Cerebellum (tissue), 4 donors: ENCODE measurements at places on chromosomes 13 and 19.
A peak's percentile ranks its signal among the peaks of the same experiment; 100 is the strongest.

DNA sequence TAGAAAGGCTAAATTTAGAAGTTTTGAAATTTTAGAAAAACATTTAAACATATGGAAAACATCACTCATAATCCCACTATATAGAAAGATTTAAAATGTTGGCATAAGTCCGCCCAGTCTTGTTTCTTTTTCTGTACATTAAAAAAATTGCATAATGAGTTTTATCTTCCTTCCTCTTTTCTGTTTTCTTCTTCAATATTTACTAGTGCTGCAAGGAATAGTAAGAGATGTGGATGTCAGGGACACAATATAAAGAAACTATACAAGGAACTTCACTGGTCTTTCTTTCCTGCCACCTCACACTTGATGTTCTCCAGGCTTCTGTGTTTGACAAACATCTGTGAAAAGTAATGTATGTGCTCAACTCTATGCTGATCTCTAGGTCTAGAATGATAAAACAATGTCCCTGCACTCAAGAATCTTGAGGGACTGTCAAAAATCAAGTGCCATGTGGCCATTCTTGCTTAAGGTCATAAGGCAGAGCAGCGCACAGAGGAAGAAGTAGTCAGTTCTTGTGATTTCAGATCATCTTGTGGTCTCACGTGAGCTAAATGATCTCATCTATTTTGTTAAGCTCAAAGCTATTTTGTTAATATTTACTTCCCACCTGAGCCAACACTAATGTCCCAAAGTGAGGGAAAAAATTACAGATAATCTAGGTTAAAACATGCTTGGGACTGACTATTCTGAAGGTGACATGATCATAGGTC is 186.9 kb upstream of the OBI1 start:
- no peak for DNase-seq

DNA sequence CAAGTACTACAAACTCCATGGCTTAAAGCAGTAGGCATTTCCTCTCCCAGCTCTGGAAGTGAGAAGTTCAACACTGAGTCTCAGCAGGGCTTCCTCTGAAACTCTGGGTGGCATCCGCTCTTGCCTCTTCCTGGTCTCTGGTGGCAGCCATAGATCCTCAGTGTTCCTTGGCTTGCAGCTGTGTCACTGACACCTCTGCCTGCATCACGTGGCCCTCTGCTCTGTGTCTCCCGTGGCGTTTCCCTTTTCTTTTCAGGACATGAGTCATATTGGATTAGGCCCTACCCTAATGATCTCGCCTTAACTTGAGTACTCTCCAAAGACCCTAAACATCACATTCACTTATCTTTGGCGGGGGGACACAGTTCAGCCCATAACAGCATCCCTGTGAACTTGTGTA is 466.7 kb downstream of the MYO16 start:
- no peak for DNase-seq

- DNase-seq: no peak
These were observed 371.3 kb downstream of the COG6 start for GRCh38 chr13:40026741-40027140.

DNA sequence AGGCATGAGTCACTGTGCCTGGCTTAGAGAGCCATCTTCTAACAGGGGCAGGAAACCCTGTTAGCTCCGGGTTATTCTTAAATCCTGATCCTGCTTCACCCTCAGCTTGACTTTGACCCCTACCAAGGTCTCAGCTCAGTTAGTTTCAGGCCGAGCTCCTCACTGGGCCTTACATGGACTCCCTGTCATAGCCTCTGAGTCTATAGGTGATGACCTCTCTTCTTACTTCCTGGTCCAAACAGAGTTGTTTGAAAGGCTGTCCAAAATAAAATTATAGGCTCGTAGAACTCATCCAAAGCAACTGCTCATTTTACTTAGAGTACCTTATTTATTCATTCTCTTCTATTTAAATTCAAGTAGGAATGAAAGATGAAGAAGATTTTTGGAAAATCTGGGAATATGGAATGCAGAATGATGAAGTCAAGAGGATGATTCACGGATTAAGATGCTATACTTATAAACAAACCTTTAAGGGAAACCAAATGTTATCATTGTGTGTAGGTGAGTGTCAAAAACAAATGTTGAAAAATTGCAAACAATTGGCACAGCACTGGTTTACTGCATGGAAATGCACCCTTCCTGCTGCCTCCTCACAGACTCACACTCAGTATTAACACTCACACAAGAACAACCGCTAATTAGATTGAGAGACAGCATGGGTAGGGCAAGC is 174.1 kb downstream of the RGCC start:
- no peak for DNase-seq

GRCh38 chr13:113121183-113121927 is 1.2 kb upstream of the F10 start:
- no peak for DNase-seq

GRCh38 chr19:45568732-45569131 is 15.9 kb downstream of the OPA3 start:
- DNase-seq: no peak

DNA sequence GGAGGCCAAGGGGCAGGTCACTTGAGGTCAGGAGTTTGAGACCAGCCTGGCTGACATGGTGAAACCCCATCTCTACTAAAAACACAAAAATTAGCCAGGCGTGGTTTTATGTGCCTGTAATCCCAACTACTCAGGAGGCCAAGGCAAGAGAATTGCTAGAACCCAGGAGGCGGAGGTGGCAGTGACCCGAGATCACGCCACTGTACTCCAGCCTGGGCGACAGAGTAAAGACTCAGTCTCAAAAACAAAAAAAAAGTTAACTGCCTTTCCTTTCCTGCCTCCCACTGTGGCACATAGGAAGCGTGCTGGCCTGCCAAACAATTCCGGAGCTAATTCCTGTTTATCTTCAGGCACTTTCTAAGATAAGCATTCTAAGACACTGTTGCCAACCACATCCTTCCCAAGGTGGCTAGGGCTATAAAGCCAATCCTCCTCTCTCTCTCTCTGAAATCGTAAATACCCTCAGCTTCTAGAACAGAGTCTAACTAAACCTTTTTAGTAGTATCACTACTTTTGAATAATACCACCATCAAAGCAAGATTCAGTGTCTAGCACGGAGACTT is 21.6 kb downstream of the SLC25A30 start:
- no peak for DNase-seq

DNA sequence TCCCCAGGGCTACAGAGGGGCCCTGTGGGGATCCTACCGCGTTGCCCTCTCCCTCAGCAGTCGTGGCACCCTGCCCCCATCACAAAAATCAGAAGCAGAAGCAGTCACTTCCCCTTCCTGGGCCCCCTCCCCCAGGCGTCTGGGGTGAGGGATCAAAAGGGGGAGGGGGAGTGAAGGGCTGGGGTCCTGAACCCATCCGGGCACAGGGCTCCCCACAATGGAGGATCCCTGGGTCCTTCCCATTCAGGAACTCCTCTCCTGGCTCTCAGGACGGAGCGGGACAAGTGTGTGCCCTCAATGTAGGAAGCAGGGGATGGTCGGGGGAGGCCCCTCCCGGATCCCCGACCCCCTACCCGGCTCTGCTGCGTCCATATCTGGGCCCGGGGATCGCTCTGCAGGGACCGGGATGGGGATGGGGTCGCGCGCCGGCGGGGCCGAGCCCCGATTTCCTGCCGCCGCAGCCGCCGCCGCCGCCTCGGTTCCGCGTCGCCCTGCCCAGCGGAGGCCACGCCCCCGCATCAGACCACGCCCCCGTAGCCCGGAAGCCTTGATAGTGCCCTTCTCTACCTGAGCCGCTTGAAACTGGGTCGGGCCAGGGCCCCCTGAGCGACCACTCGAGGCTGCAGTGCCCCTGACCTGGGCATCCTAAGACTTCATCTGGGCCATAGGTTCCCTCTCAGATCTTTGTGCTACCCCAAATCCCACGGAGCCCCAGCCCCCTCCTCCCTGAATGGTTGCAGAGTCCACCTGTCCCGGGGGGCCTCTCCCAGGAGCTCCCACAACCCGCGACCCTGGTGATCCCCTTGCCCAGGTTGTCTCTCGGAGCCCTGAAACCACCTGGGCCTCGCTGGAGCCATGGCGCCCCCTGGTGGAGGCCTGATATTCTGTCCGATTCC is at the start of gene GMIP:
Gene GMIP (minus strand): TSS at position 500 of the 896 bp plus-strand sequence. CDS start 128 bp downstream, at position 372.
- peak; percentile 73 for DNase-seq

DNA sequence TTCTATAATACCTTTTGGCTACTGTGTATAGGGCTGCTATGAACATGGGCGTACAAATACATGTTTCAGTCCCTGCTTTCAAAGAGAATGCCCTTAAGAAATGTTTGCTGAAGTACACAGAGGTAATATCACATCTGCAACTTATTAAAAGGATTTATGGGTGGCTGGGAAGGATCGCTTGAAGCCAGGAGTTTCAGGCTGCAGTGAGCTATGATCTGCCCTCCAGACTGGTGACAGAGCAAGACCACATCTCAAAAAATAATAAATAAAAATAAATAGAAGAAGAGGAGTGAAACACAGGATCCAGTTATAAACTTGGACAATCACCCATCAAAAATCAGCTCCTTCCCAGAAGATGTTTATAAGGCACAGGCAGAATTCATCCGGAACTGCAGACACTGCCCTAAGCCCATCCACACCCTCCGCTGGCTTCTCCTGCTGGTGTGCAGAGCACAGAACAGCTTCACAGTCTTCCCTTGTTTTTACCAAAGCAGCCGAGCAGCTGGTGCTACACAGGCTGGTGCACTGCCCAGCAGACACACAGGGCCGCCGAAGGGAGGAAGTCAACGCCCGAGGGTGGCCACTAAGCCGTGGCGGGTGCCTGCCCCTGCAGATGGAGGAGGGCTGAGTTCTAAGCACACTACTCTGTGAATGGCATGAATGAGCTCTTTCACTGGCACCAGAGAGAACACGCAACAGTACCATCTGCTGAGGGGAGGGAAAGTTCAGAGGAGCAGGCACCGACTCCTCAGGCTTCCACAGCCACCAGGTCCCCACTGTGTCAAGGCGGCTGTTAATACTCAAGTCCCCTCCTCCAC is 44.0 kb downstream of the BRD4 start:
- peak; percentile 80 for DNase-seq

- DNase-seq: no peak
These were observed 519.7 kb downstream of the DIAPH3 start for GRCh38 chr13:59643906-59644626.

DNA sequence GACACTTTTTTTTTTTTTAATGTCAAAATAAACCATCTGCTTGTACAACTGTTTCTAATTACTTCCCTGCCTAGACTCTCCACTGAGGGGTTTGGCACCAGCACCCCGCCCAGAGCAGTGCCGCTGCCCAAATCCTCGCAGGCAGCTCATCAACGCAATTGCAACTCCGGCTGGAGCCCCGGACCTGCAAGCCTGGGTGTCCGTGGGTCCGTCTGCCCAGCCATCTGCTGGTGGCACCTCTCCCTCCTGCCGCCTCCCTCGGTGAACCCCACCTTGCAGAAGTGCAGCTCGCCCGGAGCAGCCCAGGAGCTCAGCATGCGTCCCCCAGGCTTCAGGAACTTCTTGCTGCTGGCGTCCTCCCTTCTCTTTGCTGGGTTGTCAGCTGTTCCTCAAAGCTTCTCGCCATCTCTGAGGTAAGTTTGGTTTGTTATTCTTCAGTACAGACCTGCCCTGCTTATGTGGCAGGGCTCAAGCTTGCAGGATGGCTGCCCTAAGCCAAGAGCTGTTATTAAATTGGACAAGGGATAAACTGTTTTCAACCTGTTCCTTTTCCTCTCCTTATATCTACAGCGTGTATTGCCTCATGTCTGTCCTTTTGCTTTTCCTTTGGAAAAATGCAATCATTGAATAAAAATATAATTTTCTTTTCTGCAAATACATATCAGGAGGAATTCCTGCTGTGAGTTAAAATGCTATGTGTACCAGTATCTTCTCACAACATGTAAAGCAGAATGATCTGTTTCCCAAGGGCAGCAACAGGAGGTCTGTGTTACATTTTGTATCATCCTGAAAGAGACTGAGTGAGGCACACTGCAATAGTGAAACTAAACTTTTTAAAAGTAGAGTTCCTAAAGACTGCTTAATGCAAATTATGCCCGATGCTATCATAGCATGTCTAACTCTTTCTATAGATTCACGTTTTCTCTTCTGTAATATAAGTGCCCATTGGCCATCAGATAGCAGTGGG is at the start of gene ITGBL1:
Gene ITGBL1 (plus strand): TSS at position 157 of the 967 bp plus-strand sequence. CDS start 159 bp downstream, at position 316.
- DNase-seq: peak; percentile 58
